ENCODE measurements at places on chromosomes 11 and 22.

DNA sequence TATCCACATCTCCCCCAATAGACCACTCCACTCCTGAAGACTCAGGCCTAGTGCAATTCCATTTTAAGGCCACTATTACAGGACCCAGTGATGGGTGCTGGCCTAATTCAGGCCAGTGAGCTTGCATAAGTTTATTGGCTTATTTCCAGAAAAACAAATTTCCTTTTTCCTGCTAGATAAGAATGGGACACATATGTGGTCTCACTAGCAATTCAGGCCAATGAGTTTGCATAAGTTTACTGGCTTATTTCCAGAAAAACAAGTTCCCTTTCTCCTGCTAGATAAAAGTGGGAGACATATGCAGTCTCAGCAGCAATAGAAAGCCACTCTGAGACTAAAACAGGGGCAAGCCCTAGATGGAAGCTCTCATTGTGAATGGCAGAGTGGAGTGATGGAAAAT, 22.4 kb downstream of the ADM start:
- no peak for DNase-seq

DNA sequence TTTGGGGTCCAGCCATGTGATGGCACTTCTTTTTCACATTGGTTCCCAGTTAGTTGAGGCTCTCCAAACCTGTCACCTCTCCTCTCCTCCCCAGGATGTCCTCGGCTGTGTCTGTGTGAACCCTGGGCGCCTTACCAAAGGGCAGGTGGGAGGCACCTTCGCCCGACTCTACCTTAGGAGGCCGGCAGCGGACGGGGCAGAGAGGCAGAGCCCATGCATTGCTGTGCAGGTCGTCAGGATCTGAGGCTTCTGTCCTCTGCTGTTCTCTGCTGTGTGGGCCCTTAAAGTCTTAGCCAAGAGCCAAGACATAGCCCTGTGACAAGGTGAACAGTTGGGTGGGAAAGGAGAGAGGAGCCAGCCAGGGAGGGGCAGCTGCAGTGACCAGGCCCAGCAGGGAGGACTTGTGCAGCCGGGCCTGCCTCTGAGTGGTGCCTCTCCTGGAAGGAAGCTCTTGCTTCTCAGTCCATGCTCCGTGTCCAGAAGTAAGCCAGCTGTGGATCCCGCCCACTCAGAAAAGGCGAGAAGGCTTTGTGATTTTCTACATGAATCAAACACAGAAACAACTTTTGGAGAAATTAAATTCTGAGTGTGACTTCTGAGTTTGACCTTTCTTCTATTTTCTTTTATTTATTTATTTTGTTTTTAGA, 17.5 kb upstream of the CDC42EP2 start:
- no peak for DNase-seq

DNA sequence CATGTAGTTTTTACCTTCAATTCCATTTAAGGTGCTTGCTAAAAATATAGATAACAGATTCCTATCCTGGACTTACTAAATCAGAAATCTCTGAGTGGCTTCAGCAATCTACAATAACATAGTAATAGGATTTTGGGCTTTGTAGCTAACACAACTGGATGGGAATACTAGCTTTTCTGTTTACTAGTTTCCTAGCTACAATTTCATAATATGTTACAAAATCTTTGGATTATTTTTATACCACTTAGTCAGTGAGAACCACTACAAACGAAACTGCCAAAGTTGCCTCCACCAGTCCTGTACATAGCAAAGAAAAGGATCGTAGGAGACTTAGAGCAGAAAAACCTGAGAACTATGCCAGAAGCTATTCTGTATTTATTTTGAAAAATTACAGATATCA, 87.7 kb upstream of the ANO3 start:
- no peak for DNase-seq

DNA sequence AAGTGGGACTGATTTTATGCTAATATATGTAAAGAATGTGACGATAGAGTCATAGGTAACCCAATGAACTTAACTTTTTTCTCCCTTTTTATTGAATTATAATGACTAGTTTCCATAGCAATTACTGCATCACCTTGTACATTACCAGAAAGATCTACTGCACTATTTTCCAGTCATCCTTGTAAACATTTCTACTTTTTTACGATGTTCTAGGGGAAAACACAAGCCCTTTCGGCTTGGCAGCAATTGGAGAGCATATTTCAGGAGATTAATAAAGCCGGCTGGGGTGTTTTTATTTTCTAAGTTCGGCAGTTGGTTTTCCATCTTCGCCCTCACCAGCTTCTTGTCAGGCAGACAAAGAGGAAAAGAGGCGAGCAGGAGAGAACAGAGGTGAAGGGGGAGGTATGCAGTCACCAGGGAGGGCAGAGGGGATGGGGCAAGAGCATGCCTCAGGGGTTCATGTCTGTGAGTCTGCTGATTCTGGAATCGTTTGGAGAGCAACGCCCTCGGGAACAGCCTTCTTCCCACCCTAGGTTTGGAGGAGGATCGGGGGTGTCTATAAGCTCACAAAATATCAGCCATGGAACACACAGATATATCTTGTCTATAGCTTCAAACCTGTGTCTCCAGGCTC, 476.4 kb downstream of the MIAT start:
- DNase-seq, result no peak

DNA sequence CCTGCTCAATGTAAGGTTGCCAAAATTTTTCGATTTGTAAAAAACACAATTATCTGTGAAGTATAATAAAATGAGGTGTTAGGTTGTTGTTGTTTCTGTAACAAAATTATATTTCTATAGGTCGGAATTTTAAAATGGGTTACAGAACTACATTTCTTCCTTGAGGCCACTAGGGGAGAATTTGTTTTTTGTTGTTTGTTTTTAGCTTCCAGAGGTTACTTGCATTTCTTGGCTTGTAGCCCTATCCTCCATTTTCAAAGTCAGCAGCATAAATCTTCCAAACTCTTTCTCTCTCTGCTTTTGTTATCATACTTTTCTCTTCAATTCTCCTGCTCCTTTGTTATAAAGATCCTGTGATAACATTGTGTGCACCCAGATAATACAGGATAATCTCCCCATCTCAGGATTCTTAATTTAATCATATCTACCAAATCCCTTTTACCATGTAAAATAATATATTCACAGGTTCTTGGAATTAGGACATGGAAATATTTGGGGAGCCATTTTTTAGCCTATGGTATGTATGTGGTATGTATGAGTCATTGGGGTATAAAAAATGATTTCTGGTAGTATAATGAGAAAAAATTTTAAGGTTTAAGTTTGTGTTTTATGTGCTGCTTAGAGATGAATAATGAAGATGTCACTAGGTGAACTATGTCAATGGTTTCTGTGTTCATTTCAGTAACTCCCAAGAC, 9.4 kb upstream of the PATL1 start:
- DNase-seq, result no peak

- DNase-seq, result no peak
Observed at GRCh38 chr22:48700566-48701295, 1126.9 kb downstream of the BRD1 start.

DNA sequence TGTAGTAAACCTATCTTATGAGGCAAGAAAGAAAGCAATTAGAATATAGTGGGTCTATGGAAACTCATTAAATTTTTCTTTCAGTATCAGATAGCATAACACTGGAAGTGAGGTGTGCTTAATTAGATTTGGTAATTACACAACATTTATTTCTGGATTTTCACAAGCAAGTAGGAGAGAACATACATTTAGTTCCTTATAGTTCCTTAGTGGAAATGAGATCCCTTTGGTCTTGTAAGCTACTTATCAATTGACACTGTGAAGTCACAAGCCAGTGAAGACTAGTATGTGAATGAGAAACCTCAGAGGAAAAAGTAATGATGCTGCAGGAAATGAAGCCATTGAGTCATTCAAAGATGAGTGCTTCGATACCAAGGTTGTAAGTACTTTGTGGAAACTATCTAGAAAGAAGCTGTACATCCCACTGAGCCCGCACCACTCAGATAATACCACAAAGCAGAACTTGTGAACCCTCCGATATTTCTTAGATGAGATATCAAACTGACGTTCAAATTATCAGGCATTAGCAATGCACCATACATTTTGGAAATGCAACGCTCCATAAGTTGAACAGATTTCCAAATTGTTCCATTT, 53.5 kb downstream of the ENTHD1 start:
- DNase-seq, result no peak

DNA sequence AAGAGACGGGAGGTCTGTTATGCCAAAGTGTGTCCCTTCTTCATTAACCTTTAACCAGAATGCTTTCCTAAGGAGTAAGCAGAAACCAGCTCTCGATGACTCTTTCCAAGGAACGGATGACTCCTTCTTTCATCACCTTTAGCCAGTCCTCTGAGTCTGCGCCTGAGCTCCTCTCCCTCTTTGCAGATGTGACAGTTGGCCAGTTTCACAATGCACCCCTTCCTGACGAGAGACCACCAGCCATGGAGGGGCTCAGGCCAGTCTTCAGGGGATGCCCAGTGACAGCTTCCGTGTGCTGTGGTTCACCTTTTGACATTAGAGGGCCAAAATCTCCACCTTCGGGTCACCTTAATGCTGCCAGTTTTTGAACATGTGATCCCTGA, 826.1 kb downstream of the TBC1D22A start:
- no peak for DNase-seq
